ENCODE measurements at places on chromosomes 6 and 20.

GRCh38 chr6:146937316-146937715 lies 266.9 kb upstream of the STXBP5 start:
- no peak for DNase-seq

DNA sequence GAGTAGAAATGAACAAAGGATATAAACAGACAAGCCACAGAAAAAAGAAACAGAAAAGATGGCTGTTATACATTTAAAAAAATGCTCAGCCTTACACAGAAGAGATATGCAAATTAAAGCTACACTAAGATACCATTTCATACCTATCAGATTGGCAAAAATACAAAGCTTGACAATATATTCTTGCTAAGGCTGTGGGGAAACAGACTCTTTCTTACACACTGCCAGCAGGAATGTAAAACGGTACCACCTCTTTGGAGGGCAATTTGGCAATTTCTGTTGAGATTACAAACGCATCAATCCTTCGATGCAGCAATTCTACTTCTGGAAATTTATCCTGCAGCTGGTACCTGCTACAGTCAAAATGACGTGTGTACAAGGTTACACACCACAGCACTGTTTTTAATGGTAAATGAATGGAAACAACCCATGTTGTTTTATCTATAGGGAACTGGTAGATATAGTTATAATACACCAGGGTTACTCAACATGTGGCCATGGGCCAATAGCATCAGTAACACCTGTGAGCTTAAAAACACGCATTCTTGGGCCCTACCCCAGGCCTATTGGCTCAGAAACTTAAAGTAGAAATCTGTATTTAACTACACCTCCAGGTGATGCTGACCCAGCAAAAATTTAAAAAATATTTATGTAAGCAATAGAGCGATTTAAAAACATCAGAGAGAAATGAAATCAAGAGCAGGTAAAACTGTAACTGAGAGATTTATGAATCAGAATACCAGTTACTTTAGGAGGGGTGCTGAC lies 53.3 kb downstream of the TRAM2 start:
- no peak for DNase-seq

DNA sequence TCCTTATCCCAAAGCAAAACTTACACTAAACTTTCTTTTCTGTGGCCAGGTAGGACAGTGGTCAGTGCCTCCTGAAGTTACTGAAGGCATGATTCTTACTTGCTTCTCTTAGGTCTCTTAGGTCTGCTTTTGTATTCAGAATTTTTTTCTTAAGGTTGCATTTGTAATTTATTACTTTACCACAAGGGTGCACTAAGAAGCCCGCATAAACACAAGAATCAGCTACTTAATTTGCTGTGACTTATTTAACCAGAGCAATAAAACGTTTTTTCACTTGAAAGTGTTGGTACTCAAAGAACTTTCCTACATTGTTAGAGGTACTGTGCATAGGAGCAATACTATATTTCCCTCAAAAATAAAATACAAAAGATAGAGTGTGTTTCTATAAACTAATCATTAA lies 75.4 kb upstream of the LAMA2 start:
- DNase-seq = peak; percentile 7

DNA sequence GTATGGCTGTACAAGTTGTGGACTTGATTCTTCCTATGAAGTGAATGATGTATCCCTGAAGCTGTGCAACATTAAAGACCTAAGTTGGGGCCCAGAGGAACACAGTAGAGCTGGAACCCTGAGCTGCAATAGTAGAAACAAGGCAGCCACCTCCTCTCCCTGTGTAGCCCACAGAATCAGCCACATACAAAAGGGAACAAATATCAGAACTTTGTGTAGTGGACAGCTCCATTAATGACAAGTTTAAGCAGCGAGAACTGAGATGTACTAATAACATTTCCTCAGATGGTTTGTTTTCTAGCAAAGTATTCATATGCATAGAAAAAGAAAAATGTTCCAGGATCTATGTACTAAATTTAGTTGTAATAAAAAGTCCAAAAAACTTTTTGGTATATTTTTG lies 19.2 kb downstream of the PHACTR1 start:
- no peak for DNase-seq

- no peak for DNase-seq
Observed at GRCh38 chr20:41175727-41176330, 38.5 kb downstream of the PLCG1 start.

GRCh38 chr6:62371453-62372210 lies 85.6 kb upstream of the KHDRBS2 start:
- no peak for DNase-seq

DNA sequence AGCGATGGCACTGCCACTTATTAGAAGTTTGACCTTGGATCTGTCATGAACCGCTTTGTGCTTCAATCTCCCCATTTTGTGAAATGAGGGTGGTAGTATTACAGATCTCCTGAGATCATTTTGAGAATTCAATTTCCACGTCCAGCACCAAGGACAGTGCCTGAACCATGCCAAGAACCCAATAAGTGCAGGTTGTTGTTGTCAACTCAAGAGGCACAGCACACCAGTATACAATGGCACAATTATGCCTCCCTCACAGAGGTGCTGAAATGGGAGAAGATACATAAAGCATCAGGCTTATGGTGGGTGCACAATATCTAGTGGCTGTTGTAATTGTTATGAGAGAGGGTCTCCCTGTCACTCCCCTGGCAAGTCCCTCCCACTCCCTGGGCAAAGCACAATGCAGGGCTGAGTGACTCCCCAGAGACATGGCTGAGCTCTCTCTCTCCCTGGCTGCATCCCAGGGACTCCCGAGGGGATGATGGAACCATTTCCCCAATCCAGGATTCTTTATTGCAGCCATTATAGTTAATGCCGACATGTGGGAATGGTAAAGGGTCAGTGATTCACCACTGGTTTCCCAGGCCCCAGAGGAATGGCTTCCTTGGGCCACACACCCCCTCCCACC lies 78.7 kb downstream of the CDH22 start:
- no peak for DNase-seq

GRCh38 chr6:81752084-81752920 lies at the start of gene TENT5A:
TENT5A (minus strand) TSS chr6:81752681; CDS start chr6:81752141, 540 bp downstream.
- DNase-seq = no peak
